Tongue (tissue), 3 donors: ENCODE measurements at places on chromosomes 5 and 9.
A peak's percentile ranks its signal among the peaks of the same experiment; 100 is the strongest.

GRCh38 chr5:40736103-40736875 is 19.5 kb downstream of the TTC33 start:
- peak; percentile 77 for DNase-seq

DNA sequence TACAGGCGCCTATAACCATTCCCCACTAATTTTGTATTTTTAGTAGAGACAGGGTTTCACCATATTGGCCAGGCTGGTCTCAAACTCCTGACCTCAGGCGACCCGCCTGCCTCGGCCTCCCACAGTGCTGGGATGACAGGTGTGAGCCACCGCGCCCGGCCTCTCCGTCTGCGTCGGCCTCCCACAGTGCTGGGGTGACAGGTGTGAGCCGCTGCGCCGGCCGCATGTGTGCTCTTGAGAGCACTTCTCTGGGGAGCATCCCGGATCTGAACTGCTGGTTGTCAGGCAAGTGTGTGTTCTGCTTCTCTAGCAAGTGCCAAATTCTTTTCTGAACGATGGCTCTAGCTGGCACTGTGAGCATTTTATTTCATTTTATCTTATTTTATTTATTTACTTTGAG is 3.7 kb upstream of the ENTPD2 start:
- DNase-seq, result peak; percentile 71

- DNase-seq, result no peak
Measured at GRCh38 chr9:127776195-127776923, 2.1 kb downstream of the SH2D3C start.

DNA sequence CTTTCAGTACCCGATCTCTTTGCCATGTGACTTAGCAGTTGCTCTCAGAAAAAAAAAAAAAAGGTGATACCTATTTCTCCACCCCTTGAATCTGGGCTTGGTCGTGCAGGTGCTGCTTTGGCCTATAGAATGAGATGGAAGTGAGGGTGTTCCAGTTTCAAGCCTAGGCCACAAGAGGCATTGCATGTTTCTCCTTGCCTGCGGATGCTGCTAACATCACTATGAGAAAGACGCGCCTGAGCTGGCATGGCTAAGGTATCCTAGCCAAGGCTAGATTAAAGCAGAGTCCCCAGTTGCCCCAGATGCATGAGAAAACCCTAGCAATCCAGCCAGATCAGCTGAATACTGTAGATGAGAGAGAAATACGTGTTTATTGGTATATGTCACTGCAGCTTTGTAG is 14.7 kb upstream of the CSF1R start:
- no peak for DNase-seq

GRCh38 chr9:69549310-69550202 is 122.6 kb downstream of the APBA1 start:
- peak; percentile 64 for DNase-seq

DNA sequence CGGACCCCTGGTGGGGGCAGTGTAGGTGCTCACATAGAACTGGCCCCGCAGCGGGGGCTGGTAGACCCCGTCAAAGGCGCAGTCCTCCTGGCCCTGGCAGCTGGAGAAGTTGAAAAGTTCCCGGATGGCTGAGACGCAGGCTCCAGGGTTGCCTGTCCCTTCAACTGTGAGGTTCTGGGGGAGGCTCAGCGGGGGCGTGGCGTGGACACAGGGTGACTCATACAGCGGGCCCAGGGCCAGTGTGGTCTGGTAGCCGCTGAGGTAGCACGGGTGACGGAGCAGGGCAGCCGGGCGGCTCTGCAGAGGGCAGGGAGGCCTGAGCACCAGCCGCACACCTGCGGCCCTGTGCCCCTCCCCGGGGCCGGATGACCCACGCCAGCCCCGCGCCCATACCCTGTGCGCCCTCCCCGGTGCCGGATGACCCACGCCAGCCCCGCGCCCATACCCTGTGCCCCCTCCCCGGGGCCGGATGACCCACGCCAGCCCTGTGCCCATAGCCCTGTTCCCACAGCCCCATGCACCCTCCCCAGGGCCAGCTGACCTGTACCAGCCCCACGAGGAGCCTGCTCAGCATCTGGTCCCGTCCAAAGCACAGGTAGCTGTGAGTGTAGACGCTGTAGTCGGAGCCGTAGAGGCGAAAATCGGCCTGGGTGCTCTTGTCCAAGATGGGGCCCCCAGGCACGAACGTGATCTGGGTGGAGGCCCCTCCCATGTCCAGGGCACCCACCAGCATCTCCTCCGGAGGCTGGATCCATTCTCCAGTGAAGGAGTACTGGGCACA is 5.0 kb downstream of the ENTPD8 start:
- no peak for DNase-seq

- no peak for DNase-seq
Measured at GRCh38 chr5:142549834-142550233, 136.1 kb downstream of the FGF1 start.

GRCh38 chr5:143793249-143793648 is 18.7 kb upstream of the HMHB1 start:
- DNase-seq, result no peak

GRCh38 chr5:113357696-113358476 is 76.9 kb downstream of the TSSK1B start:
- DNase-seq, result no peak
